ENCODE measurements at places on chromosomes 4 and X. TPM values are rescaled to one million over a fixed set of nuclear protein-coding genes. Genes with fewer than 3 reads are reported as not detected.

DNA sequence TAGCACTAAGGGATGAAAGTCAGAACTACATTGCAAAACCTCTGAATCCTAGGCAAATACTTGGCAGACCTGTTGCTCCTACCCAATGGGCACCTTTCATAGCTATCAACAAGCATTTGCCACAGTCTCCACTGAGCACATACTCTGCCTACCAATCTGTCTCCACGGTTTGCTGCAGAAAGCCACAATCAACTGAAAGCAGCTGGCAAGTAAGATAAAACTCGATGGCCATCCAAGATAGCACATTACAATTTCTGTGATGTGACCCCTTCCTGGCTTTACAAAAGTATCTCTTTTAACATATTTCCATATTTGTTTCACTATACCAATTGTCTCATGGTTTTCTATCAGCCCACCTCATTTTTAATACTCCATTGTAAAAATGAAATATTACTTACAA lies 1060.5 kb upstream of the INTU start:
- no peak for DNase-seq

DNA sequence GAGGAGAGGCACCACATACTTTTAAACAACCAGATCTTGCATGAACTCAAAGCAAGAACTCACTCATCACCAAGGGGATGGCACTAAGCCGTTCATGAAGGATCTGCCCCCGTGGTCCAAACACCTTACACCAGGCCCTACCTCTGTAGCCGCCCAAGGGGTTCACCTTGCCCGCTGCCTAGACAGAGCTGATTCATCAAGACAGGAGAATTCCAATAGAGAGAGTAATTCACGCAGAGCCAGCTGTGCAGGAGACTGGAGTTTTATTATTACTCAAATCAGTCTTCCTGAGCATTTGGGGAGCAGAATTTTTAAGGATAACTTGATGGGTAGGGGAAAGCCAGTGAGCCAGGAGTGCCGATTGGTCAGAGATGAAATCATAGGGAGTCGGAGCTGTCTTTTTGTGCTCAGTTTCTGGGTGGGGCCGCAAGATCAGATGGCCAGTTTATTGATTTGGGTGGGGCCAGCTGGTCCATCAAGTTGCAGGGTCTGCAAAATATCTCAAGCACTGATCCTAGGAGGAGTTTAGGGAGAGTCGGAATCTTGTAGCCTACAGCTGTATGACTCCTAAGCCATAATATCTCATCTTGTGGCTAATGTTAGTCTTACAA lies 364.7 kb downstream of the PCDH7 start:
- DNase-seq, result no peak

CSAG3 gene
- total RNA-seq, result 2.2 TPM

- no peak for DNase-seq
Observed at GRCh38 chr4:170003071-170004070, 22.8 kb downstream of the MFAP3L start.

GRCh38 chr4:129532573-129532972 lies 436.6 kb downstream of the C4orf33 start:
- DNase-seq, result no peak

CYP4V2 gene
- total RNA-seq, result 11.3 TPM

DYNLT3 gene
- 21.2 TPM for total RNA-seq

GLRA3 gene
- total RNA-seq, result not detected

NR3C2 gene
- not detected for total RNA-seq

FOXP3 gene
- total RNA-seq, result not detected

ANK2 gene
- 7.4 TPM for total RNA-seq

CXorf49 gene
- 0.57 TPM for total RNA-seq

DNA sequence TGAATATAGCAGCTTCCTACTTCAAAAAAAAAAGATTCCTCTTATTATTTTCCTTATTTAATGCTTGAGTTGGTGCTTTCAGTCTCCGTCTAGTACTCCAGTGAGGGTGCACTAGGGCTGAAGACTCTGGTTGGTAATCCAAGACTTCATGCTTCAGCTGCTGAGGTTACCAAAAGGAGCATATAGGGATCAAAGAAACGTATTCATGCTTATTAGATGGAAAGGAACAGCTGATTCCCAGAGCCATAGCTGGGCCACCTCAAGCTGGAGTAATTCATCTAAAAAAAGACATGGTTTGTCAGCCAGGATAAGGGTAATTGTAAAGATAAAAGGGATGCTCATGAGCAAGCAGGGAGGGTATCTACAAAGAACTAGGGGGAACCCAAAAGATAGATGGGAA lies 131.7 kb upstream of the FAM47B start:
- DNase-seq, result no peak

GRCh38 chrX:132004728-132005127 lies 18.4 kb upstream of the STK26 start:
- no peak for DNase-seq

- DNase-seq, result no peak
Observed at GRCh38 chr4:24588216-24588954, 4.0 kb upstream of the DHX15 start.

VCX2 gene
- not detected for total RNA-seq

GRCh38 chr4:106384878-106385277 lies 16.3 kb upstream of the GIMD1 start:
- no peak for DNase-seq

- DNase-seq, result peak; percentile 41
Observed at GRCh38 chr4:108426493-108426892, 193.9 kb upstream of the RPL34 start.

DNA sequence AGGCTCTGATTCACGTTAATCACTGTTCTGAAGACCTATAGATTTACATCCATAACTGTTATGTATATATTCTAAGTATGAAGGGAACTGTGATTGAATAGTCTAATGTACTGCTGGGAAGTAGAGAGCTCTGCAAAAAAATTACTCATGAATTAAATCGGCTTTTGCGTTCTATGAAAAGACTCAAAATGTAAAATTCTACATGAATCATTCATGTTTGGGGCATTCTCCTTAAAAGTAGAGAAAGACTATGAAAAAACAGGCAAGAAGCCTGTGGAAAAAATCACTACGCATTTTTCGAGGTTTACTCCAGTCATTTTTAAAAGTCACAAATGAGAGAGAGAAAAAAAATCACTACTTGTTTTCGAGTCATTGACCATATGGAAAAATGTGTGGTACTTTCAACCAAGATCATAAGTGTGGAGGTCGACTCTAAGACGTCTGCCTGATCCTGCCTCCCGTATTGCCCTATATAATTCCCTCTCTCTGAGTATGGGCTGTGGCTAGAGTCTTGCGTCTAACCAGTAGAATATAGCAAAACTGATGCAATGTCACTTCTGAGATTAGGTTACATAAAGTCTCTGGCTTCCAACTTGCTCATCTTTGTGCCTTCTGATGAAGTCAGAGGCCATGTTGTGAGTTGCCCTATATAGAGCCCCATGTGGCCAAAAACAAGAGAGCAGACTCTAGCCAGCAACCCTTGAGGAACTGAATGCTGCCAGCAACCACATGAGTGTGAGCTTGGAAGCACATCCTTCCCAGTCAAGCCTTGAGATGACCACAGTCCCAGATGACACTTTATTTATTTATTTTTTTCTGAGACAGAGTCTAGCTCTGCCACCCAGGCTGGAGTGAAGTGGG lies 32.1 kb upstream of the VEGFD start:
- DNase-seq, result no peak

GRCh38 chr4:150436598-150437370 lies 145.2 kb upstream of the MAB21L2 start:
- no peak for DNase-seq

PAGE5 gene
- 326 TPM for total RNA-seq

HSD17B13 gene
- not detected for total RNA-seq

HELT gene
- total RNA-seq, result not detected

DNA sequence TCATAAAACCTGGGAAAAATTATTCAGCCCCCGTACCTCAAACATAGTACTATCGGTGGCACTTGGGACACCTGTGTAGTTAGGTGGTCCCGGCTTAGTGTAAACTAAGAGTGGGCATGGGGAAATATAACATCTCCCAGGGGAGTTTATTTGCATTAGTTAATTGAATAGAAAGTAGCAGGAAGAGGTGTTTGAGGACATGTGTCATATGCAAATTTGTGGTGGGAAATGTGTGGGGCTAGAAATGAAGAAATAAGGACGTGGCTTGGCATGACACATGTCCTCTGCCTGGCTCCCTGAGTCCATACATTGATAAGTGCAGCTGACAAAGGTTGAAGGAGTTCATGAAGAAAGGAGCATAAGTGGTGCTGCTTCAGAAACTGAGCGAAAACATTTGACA lies 483.6 kb downstream of the SH2D1A start:
- DNase-seq, result no peak

CTAG1B gene
- total RNA-seq, result not detected

- DNase-seq, result no peak
Observed at GRCh38 chrX:40143001-40143400, 45.2 kb upstream of the BCOR start.

GRCh38 chrX:112359906-112360305 lies 277.3 kb upstream of the TRPC5 start:
- DNase-seq, result no peak

Data from Daoy (cell line).